CD14-positive monocyte (primary cell): ENCODE measurements at places on chromosomes 7 and 10. TPM values are rescaled to one million over a fixed set of nuclear protein-coding genes. Genes with fewer than 3 reads are reported as not detected.
A peak's percentile ranks its signal among the peaks of the same experiment; 100 is the strongest.

Gene LIPN
- polyA plus RNA-seq: 12.9 TPM

Gene TMEM236
- not detected for polyA plus RNA-seq

DNA sequence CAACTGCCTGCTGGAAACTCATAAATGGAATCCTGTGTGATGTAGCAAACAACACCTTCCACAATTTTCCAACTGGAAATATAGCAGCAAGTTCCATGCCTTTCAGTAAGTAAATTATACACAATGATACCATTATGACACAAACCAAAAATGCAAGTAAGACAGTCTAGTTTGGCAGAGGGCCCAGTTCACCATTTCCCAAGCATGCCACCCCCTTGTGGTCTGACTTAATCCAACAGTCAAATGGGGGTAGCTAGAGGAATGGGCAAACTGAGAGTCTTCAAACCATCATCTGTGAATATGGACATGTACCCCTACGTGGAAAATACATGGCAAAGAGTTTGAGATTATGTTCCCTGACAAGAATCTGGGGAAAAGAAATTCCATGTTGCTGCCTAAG, 137.6 kb upstream of the VWC2 start:
- no peak for DNase-seq
- H3K27ac ChIP-seq: no peak overlapping the region
- H3K4me1 ChIP-seq: peaks cover 6% of the 10 kb centered on the region
- H3K36me3 ChIP-seq: no peaks in the 10 kb centered on the region
- no peaks in the 10 kb centered on the region for H3K27me3 ChIP-seq

Gene ZNF425
- not detected for polyA plus RNA-seq

DNA sequence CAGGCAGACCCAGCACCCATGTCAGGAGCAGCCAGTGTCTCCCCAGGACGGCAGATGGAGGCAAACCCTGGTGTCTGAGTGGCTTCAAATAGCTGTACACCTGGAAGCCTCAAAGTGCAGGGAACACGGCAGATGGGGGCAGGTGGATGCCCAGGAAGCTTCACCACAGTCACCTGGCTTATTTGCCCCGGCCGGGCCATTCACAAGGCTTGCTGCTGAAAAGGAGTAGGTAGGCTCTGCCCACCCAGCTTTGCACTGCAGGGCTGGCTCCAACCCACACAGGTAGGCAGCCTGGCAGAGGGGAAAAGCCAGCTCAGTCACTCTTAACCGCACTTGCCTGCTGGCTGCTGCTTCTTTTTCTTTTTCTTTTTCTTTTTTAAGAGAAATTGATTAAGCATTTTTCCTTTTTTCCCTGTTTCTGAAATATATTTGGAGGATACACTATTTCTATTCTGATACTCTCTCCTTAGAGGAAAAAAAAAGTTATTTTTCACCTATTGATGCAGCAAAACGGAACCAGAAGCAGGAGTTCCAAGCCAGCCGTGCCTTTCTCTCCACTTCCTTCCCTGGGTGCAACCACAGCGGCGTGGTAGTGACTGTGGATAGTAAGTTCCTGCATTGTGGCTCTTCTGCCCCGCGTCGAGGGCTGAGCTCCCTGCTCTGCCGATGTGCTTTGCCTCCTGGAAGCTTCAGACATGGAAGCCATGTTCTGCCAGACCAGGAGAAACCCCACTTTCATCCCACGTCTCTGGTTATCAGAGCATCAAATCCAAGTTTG, 118.3 kb downstream of the KLF6 start:
- peaks cover 54% of the 10 kb centered on the region for H3K4me1 ChIP-seq
- no peak overlapping the region for H3K4me3 ChIP-seq
- H3K36me3 ChIP-seq: no peaks in the 10 kb centered on the region
- DNase-seq: peak; percentile 59
- no peak overlapping the region for H3K27ac ChIP-seq
- H3K27me3 ChIP-seq: no peaks in the 10 kb centered on the region

Gene HGF
- 18.9 TPM for polyA plus RNA-seq

Gene PRSS2
- not detected in 2 replicates for polyA plus RNA-seq

- H3K36me3 ChIP-seq: no peaks in the 10 kb centered on the region
- no peak for DNase-seq
- H3K4me3 ChIP-seq: no peak overlapping the region
- H3K27ac ChIP-seq: no peak overlapping the region
- H3K27me3 ChIP-seq: no peaks in the 10 kb centered on the region
- H3K4me1 ChIP-seq: no peaks in the 10 kb centered on the region
Measured at GRCh38 chr10:91054325-91054724, 133.4 kb upstream of the ANKRD1 start.

- no peaks in the 10 kb centered on the region for H3K27me3 ChIP-seq
- peaks cover 13% of the 10 kb centered on the region for H3K4me1 ChIP-seq
- H3K36me3 ChIP-seq: no peaks in the 10 kb centered on the region
- DNase-seq: no peak
- no peak overlapping the region for H3K27ac ChIP-seq
Measured at GRCh38 chr7:106568002-106568679, 92.8 kb downstream of the CCDC71L start.

GRCh38 chr7:44329888-44330287, 4.5 kb upstream of the CAMK2B start:
- no peak overlapping the region for H3K4me3 ChIP-seq
- no peak overlapping the region for H3K27ac ChIP-seq
- no peaks in the 10 kb centered on the region for H3K4me1 ChIP-seq
- H3K36me3 ChIP-seq: no peaks in the 10 kb centered on the region
- DNase-seq: no peak

- no peaks in the 10 kb centered on the region for H3K27me3 ChIP-seq
- H3K27ac ChIP-seq: no peak overlapping the region
- H3K4me1 ChIP-seq: no peaks in the 10 kb centered on the region
- DNase-seq: no peak
Measured at GRCh38 chr10:104516986-104517385, 124.1 kb upstream of the SORCS3 start.

- H3K27me3 ChIP-seq: no peaks in the 10 kb centered on the region
- H3K4me3 ChIP-seq: no peak overlapping the region
- no peaks in the 10 kb centered on the region for H3K4me1 ChIP-seq
- no peak for DNase-seq
Measured at GRCh38 chr10:4883079-4883739, 57.2 kb downstream of the AKR1E2 start.

Gene PALD1
- 0.04 TPM for polyA plus RNA-seq

Gene SEMA3A
- 0.01 and 0.03 TPM in 2 replicates for polyA plus RNA-seq

DNA sequence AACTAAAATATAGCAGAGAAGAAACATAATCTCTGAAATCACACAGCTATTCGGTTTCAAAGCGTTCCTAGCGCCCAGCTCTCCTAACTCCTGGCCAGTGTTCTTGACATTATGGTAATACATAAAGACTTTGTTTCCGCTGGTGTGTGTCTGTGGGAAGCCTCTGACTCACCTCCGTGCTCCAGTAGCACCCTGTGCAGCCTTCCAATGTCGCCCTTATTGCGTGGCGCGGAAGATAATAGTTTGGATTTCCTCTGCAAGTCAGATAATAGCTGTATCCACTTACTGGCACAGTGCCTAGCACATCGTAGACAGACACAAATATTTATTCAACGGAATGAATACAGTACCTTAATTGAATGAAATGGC, 570 bp downstream of the BMS1 start:
- DNase-seq: peak; percentile 18
- peak overlapping the region; percentile 91 for H3K4me3 ChIP-seq
- peak overlapping the region; percentile 77 for H3K27ac ChIP-seq
- H3K27me3 ChIP-seq: peaks cover 2% of the 10 kb centered on the region
- H3K4me1 ChIP-seq: peaks cover 21% of the 10 kb centered on the region

DNA sequence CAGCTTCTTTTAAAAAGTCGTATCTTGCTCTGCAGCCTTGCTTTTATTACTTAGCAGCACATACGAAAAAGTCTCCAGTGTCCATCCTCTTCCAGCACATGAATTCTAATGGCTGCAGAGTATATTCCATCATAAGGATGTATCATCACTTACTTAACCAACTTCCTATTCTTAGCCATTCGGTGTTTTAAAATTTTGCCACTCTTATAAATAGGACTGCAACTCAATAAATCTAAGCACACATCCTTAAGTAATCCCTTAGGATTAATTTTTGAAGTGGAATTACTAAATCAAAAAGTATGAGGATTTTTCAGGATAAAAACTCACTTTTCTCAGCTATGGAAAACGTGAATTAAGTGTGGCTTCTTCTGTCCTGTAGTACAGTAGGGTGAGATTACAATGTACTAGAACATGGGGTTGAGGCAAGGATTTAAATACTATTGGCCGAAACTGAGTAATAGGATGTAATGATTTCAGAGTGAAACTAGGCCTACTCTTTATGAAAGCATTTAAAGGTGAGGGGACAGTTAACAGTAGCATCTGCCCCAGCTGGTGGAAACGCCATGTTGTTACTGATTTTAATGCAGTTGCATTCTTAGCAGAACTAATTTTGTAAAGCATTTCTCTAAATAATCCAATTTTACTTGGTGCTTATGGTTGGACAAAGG, 1035.5 kb downstream of the LRMDA start:
- no peak for DNase-seq
- no peak overlapping the region for H3K4me3 ChIP-seq
- H3K36me3 ChIP-seq: no peaks in the 10 kb centered on the region
- no peaks in the 10 kb centered on the region for H3K4me1 ChIP-seq

DNA sequence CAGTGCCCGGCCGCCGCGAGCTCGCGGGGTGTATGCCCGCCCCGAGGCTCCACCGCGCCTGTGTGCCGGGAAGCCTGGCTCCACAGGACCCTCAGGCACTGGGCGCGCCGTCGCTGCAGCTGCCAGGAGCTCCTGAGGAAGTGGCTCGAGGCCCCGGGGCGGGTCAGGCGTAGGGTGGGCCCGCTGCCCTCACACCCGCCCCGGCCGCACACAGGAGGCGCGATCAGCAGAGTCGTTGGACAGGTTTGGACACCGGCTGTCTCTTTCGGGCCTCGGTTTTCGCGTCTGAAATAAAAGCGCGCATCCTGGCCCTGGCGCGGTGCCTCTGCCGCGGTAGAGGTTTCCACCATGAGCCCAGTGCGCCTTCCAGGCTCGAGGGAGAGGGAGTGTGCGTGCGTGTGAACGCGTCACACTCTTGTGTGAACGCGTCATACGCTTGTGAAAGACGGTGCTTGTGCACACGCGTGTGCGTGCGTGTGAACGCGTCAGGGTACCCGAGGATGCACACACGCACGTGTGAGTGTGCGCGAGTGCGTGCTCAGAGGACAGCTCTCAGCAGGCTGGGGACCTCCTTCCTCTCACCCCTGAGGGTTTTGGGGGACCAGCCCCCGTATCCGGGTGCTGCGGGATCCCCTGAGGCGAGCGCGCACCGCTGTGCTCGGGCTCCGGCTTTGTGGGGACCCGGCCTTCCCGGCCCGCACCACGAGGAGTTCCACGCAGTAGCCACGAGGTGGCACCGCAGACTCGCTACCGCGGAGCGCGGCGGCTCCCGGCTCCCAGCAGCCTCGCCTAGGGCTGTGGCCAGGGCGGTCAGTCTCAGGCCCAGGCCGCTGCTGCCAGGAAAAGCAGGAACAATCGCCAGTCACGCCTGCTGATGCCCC, 83.8 kb downstream of the BMS1 start:
- no peaks in the 10 kb centered on the region for H3K36me3 ChIP-seq
- DNase-seq: peak; percentile 51
- peak overlapping the region; percentile 6 for H3K4me3 ChIP-seq
- H3K27ac ChIP-seq: no peak overlapping the region
- no peaks in the 10 kb centered on the region for H3K27me3 ChIP-seq

- H3K27me3 ChIP-seq: no peaks in the 10 kb centered on the region
- no peak overlapping the region for H3K27ac ChIP-seq
- no peak overlapping the region for H3K4me3 ChIP-seq
Measured at GRCh38 chr10:110696436-110696835, 52.3 kb downstream of the RBM20 start.

GRCh38 chr10:26214551-26215395, 1.8 kb upstream of the GAD2 start:
- no peaks in the 10 kb centered on the region for H3K36me3 ChIP-seq
- DNase-seq: no peak
- H3K4me1 ChIP-seq: no peaks in the 10 kb centered on the region
- H3K27ac ChIP-seq: no peak overlapping the region
- peaks cover 97% of the 10 kb centered on the region for H3K27me3 ChIP-seq
- no peak overlapping the region for H3K4me3 ChIP-seq

Gene AGAP3
- 6.8 TPM for polyA plus RNA-seq

GRCh38 chr7:43956027-43956426, 29.8 kb downstream of the UBE2D4 start:
- peaks cover 18% of the 10 kb centered on the region for H3K36me3 ChIP-seq
- H3K27me3 ChIP-seq: no peaks in the 10 kb centered on the region
- H3K27ac ChIP-seq: no peak overlapping the region
- no peak for DNase-seq
- H3K4me3 ChIP-seq: no peak overlapping the region
- H3K4me1 ChIP-seq: no peaks in the 10 kb centered on the region

DNA sequence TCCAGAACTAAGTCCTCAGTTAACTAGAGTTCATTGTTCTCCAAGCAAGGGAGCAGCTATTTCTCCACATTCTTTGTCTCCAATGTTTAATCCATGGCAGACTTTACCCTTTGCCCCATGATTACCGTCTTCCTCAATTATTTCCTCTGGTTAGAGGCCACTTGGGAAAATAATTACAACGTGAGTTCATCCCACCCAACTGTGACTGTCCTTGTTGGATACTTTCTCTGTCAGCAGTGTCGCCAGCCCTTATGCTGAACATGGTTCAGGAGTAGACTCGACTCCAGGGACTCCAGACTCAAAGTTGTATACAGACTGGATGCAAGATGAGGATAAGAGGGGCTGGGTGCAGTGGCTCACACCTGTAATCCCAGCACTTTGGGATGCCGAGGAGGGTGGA, 17.1 kb upstream of the SEPHS1 start:
- no peaks in the 10 kb centered on the region for H3K36me3 ChIP-seq
- H3K4me1 ChIP-seq: no peaks in the 10 kb centered on the region
- H3K27me3 ChIP-seq: no peaks in the 10 kb centered on the region
- no peak for DNase-seq
- no peak overlapping the region for H3K27ac ChIP-seq
